ENCODE measurements at places on chromosomes 16 and 17.
A peak's percentile ranks its signal among the peaks of the same experiment; 100 is the strongest.

DNA sequence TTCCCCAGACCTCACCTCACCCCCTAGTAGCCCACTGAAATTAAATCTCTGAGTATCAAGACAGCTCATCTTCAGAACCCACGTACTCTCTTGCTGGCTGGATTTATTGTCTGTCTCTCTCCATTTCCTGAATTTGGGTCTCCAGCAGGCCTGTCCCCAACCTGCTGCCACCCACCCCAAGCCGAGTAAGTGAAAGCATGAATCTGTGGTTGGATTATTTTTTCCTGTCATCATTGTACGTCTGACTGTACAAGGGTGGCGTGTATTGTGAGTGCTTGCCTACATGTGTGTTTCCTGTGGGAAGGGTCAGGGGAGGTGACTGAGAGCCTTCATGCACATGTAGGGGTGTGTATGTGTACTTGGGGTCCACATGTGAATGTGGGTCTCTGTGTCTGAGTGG, 5.4 kb downstream of the TNP2 start:
- no peak for DNase-seq

GRCh38 chr16:11503566-11503965, 83.2 kb downstream of the LITAF start:
- DNase-seq, result no peak

DNA sequence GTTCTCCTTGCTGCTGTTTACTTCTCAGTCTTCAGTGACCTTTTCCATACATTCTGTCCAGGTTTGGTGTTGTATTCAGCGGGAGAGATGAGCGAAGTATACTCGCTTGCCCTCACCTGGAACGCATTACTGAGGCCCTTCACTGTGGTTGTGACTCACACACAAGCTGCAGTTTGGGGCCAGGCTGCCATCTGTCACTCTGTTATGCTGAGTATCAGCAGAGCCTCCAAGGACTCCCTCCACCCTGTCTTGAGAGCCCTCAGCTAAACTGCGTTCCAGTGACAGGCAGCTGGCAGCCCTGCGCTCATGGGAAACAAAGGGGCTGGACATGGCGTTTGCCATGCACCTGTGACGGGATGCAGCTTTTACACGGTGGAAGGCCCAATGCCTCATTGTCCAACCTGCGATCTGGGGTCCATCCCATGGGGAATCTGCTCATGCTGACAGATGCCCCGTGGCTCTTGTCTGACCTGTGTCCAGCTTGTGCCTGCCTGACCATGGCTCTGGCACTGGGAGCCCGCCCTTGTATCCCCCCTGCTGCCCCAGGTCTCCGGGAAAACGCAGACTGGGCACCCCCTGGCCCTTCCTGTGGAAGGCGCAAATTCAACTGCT, 6.5 kb upstream of the ZNF778 start:
- no peak for DNase-seq

DNA sequence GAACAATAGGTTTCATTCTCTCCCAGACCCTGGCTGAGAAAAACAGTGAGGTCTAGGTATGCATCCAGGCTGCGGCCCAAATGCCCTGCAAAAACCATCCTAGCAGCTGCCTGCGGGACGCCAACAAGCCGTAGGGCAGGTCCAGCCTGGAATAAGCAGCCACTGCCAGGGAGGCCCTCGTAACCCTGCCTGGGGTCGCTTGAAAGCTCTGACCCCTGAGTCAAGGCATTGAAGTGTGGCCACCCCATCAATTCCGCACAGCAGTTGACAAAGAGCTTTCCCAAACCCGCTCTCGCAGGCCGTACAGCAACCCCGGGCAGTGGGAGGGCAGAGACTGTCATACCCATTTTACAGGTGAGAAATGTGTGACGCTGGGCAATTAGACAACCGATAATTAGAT, 11.1 kb downstream of the TRPV1 start:
- DNase-seq, result no peak

DNA sequence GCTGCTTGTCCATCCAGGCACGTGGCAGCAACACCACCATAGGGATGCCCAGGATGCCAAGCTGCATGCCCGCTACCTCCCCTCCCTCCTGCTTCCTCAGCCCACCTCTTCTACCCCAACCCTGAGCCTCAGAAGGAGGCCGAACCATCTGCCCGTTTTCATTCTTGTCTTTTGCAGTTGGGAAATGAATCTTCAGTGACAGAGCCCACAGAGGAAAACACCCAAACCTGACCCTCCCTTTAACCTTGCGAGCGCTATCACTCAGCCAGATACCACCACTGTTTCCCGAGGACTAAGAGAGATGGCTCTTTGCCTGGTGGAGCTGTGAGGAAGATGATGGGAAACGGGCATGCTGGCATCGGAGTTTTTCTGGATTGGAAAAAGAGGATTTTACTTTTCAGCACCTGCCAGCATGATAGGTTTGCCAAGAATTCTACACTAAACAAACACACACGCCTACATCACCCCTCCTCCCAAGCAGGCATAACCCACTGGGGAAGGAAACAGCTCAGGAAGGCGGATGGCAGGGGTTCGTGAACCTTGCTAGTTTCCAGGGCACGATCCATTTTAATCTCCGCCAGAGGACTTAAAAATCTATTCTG, 457.4 kb downstream of the SLC39A11 start:
- no peak for DNase-seq

- DNase-seq, result no peak
These were observed 47.4 kb downstream of the CEP95 start for GRCh38 chr17:64554028-64554637.

GRCh38 chr16:66344533-66345145, 21.9 kb upstream of the CDH5 start:
- DNase-seq, result peak; percentile 11

DNA sequence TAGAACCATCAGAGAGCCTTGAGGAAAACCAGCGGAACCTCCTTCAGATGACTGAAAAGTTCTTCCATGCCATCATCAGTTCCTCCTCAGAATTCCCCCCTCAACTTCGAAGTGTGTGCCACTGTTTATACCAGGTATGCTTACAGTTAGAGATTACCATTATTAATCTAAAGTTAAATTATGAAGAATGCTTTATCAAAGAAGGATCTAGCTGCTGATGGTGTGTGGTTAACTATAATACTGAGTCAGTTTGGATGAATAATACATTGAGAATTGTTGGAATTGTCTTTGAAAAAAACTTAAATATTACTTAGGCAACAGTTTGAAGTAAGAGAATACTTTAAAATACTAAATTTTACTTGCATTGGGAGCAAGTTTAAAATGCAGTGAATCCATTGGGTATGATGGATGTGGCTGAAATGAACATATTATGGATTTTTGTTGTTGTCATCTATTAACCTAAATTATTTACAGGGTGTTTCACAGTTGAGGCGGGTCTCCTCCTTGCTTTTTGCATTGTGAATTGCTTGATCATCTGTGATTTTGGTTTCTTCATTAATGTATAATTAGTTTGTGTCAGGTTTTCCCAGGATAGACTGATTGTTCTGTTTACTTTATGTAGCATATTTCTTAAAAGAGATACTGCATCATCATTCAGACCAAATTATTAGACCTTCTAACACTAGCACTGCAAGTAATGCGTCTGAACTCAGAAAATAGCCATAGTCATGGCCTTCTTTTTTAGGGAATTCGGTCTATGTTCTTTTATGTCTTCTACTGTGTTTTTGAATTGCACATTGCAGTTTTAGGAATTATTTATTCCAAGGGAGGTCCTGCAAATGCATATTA, 47.8 kb downstream of the OMG start:
- DNase-seq, result peak; percentile 55

DNA sequence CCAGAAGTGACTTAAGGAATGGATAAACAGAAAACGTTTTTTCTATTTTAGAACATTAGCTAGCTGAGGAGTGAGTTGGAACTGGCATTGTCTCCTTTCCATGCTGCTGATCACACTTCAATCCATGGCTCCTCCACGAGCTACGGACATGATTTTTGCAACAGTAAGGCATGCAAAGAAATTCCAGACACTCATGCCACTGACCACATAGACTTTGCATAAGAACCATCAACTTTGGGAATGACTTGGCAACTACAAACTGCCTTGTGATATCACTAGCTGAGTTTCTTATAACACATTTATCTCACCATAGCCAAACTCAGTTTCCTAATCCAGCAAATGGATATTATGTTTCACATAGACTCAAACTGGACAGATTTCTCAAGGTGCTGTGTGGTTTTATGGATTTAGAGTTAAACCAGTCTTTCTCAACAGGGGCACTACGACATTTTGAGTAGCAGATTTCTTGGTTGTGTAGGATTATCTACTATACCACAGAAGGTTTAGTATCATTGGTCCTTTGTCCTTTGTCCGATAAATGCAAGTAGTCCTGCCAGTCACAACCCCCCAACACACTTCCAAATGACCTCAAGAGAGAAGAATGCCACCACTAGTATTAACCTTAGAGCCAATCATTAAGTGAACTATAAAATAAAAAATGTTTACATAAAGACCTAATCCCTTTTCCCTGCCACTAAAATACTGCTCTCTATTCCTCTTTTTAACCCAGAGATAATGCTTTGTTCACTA, 48.3 kb upstream of the C17orf78 start:
- DNase-seq, result peak; percentile 39

DNA sequence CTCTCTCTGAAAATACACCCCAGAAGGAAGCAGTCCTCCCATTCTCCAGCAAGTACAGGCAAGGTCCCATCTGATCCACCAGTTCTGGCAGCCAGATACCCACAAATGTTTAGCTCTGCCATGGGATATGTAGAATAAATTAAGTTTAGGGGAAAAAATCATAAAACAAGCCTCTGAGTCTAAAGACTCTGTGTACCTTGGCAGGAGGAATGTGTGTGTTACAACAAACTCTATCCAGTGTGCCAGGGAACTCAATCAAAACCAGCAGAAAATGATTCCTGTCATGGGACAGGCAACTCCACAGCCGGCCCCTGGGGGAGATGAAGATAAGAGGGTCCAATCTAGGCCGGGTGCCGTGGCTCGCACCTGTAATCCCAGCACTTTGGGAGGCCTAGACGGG, 73.4 kb downstream of the MRM3 start:
- no peak for DNase-seq

GRCh38 chr16:73527187-73527586, 479.3 kb upstream of the ZFHX3 start:
- no peak for DNase-seq

DNA sequence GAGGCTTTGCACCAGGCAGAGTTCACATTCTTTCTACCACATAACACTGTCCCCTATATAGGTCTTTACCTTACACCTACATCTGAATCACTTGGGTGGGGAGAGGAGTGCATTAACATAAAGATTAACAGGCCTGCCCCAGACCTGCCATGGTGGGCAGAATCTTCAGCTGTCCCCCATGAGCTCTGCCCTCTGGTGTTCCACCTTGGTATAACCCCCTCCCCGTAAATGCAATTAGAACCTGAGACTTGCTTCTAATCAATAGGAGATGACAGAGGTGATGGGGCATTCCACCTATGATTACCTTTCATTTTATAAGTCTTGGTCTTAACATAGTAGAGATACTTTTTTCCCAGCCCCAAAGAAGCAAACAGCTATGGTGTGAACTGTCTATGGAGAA, 20.4 kb upstream of the GRIN2A start:
- DNase-seq, result no peak

GRCh38 chr16:23509782-23510163, 521 bp downstream of the GGA2 start:
- DNase-seq, result no peak

GRCh38 chr17:65820306-65820705, 258.9 kb upstream of the AXIN2 start:
- DNase-seq, result no peak

DNA sequence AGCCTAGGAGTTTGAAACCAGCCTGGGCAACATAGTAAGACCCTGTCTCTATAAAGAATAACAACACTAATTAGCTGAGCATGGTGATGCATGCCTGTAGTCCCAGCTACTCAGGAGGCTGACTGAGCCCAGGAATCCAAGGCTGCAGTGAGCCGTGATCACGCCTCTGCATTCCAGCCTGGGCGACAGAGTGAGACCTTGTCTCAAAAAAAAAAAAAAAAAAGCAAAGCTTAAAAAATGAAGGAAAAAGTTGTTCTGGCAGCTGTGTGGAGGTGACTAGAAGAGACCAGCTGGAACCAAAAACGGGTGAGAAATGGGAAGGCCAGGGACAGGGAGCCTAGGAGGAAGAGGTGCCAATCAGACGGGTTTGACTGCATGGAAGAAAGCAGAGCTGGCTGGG, 4.2 kb downstream of the BCL7C start:
- peak; percentile 88 for DNase-seq

DNA sequence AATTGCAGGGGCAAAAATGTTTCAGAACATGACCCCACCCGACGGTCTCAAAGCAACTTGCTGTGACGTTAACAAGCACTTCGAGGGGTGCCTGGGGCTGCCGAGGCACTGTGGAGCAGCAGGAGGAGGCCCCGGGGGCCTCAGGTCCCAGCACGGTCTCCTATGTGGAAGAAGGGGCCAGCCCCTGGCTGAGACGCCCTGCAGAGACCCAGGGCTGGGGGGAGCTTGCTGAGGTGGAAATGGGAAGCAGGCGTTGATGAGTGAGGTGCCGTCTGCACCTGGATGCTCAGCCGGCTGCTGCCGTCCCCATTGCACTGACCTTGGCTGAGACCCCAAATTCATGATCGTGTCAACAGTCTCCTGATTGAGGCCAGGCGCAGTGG, 46.5 kb downstream of the NT5M start:
- no peak for DNase-seq

Data from Caki2 (cell line).